ENCODE measurements at places on chromosomes 3 and 15. TPM values are rescaled to one million over a fixed set of nuclear protein-coding genes. Genes with fewer than 3 reads are reported as not detected.

HTD2 gene
- 0.53 TPM for total RNA-seq

DNA sequence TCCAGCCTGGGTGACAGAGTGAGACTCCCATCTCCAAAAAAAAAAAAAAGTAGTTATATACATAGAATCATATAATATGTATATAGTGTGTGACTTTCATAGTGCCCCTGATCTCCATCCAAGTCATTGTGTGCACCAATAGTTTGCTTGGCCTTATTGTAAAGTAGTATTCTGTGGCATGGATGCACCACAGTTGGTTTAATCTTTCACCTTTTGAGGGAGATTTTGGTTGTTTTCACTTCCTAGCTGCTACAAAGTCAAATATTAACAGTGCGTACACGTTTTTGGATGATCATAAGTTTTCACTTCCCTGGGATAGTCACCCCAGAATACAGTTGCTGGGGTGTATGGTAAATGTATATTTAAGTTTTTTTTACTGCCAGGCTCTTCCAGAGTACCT lies 162.8 kb downstream of the PTPRG start:
- no peak for DNase-seq
- no peak overlapping the region for H3K27ac ChIP-seq
- H3K27me3 ChIP-seq: no peaks in the 10 kb centered on the region
- H3K36me3 ChIP-seq: no peaks in the 10 kb centered on the region
- H3K4me3 ChIP-seq: no peak overlapping the region

DNA sequence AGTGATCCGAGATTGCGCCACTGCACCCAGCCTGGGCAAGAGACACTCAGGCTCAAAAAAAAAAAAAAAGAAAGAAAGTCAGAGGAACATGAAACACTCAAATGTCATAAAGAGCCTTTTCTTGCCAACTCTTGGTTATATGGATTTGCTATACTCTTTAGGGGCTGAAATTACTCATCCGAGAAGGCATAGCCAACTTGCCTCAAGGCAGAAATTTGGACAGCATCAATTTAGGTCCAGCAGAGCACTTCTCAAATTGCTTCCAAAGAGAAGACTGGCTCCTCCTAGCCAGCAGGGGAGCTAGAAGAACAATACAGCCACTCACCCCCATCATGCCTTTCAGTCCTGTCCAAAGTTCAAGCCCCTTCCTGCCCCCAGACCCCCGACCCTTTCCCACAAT lies 43.8 kb downstream of the OSBPL10 start:
- peaks cover 10% of the 10 kb centered on the region for H3K4me1 ChIP-seq
- H3K36me3 ChIP-seq: no peaks in the 10 kb centered on the region
- no peaks in the 10 kb centered on the region for H3K27me3 ChIP-seq
- no peak overlapping the region for H3K27ac ChIP-seq
- DNase-seq: no peak
- no peak overlapping the region for H3K4me3 ChIP-seq

CHRNA7 gene
- 2.6 TPM for total RNA-seq

DNA sequence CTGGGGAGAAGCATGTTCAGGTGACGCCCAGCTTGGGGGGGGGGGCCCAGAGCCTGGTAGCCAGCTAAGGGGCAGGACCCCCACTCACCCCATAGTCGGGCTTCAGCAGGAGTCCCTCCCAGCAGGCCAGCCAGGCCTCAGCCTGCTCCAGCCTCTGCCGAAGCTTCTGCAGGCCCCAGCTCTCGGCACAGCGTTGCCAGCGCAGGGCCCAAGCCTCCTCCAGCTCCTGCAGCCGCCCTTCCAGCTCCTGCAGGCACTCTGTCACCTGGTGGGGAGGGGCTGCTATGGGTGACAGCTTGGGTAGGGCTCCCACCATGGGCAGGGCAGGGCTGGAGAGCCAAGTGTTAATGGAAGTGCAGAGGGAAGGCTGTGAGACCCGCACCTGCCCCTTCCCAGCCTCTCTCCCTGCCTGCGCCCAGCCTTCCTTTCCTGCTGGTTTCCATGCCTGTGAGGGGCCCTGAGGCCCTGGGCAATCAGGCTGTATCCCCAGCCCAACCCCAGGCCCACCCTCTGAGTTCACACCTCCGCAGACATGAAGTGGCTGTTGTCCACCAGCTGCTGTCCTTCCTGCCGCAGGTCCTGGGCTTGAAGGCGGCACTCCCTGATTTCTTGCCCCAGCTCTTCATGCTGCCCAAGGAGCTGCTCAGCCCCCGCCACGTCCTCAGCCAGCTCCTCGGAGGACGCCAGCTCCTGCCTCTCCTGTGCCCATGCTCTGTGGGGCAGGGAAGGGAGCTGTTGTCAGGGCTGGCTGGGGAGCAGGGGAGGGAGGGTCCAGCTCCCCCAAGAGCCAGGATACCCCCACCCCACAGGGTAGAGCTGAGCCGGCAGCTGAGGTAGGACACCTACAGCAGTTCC lies 14.3 kb downstream of the PLA2G4B start:
- no peak for DNase-seq
- no peaks in the 10 kb centered on the region for H3K4me1 ChIP-seq
- H3K27me3 ChIP-seq: no peaks in the 10 kb centered on the region
- H3K36me3 ChIP-seq: peaks cover 6% of the 10 kb centered on the region
- H3K27ac ChIP-seq: no peak overlapping the region

FBXL22 gene
- 0.43 TPM for total RNA-seq

Data from ascending aorta (tissue), 2 donors.